Activated CD4-positive, alpha-beta T cell treated with anti-CD3 and anti-CD28 coated beads, Interleukin-2, amount 50 U/mL, for 4 hours (primary cell): ENCODE measurements at places on chromosomes 12 and 14.

DNA sequence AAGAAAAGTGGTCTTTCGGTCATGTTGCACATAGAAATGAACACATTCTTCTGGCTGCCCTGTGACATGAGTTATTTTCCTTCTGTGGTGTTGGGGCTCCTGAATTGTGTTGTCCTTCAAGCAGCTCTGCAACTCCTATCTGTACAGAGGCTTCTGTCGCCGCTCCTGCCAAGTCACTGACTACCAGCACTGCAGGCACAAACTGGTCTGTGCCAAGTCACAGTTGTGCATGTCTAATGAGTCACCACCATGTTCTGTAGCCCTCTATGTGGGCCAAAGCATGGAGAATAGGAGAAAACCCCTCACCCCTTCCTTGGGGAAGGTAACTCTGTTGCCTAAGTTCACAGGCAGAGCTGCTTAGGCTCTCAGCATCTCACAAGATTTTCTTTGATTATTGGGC lies 283.3 kb downstream of the RPL10L start:
- no peak for DNase-seq

DNA sequence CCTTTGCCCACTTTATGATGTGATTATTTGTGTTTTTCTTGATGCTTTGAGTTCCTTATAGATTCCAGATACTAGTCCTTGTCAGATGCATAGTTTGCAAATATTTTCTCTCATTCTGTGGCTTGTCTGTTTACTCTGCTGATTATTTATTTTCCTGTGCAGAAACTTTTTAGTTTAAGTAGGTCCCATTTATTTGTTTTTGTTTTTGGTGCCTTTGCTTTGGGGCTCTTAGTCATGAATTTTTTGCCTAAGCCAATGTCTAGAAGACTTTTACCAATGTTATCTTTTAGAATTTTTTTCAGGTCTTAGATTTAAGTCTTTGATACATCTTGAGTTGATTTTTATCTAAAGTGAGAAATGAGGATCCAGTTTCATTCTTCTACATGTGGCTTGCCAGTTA lies 667.3 kb downstream of the SLC16A7 start:
- no peak for DNase-seq

GRCh38 chr14:60204843-60205774 lies 39.9 kb upstream of the DHRS7 start:
- no peak for DNase-seq

GRCh38 chr12:84841591-84841990 lies 71.0 kb downstream of the SLC6A15 start:
- no peak for DNase-seq

DNA sequence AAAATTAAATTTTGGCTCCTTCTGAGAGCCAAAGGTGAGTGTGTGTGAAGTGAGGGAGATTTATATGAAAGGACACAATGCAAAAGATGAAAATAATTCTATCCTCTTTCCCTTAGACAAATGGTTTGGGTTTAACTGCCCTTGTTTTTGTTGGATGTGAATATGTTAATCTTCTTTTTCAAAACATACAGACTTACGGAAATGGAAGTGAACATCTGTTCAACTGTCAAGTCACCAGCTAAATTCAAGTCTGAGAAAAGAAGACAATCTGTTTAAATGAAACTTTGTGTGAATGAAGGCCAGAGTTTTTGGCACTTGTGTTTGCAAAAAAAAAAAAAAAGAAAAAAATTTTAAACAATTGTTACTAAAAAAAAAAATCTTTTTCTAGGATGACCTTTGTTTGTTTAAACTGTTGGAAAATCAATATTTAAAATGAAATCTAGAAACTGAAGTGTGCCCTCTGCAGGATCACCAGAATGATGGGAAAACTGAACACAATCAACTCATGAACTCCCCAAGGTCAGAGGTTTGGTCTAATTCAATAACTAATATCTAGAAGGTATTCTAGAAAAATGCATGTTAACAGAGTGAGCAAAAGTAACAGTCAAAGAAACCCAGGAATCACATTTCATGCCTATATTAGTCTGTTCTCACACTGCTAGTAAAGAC lies 448.8 kb downstream of the FLRT2 start:
- no peak for DNase-seq

DNA sequence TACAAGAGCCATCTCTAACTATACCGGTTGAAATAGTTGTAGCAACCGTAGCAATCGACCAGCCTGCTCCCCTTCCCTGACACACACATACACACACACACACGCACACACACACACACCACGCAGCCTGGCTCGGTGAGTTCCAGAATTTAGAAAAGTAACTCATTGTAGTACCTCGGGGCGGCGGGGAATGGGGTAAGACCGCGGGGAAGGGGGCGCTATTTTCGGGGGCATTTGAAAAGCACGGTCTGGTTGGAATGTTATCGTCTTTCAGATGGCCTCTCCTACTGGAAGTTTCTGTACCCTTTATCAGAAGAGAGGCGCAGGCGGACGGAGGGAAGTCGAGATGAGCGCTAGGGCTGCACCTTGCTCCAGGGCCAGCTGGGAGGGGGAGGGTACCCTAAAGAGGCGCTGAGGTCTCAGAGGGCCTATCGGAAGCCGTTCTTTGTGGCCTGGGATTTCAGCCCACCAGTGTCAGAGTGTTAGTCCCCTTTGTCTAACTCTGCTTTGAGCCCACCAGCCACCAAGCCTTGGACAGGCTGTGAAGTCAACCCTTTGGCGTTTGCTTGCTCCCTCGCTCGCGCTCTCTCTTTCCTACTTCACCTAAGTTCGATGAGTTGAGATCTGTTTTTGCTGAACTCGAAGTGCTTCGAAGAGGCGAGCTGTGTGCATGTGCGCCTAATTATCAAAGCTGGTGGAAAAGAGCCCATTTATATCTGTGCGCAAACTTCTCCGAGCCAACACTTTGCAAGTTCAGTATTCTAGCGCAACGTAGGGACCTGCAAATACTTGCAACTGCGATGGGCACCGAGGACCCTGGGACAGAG lies 837 bp downstream of the COL2A1 start:
- DNase-seq = no peak
